ENCODE measurements at places on chromosomes 7 and 10. TPM values are rescaled to one million over a fixed set of nuclear protein-coding genes. Genes with fewer than 3 reads are reported as not detected.

- no peak for DNase-seq
Observed at GRCh38 chr10:112802411-112803022, 147.5 kb upstream of the TCF7L2 start.

- DNase-seq, result no peak
Observed at GRCh38 chr7:150942001-150942590, 36.0 kb downstream of the KCNH2 start.

The CPXM2 gene
- polyA plus RNA-seq, result 0.25 TPM

DNA sequence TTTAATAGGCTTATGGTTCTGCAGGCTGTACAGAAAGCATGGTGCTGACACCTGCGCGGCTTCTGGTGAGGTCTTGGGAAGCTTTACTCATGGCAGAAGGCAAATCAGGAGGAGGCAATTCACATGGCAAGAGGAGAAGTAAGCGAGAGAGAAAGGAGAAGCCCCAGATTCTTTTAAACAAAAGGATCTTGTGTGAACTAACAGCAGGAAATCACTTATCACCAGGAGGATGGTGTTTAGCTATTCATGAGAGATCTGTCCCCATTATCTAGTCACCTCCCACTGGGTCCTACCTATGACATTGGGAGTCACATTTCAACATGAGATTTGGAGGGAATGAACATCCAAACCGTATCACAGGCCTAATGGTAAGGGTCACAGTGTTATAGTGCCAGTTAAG is 678.0 kb upstream of the KCND2 start:
- no peak for DNase-seq

DNA sequence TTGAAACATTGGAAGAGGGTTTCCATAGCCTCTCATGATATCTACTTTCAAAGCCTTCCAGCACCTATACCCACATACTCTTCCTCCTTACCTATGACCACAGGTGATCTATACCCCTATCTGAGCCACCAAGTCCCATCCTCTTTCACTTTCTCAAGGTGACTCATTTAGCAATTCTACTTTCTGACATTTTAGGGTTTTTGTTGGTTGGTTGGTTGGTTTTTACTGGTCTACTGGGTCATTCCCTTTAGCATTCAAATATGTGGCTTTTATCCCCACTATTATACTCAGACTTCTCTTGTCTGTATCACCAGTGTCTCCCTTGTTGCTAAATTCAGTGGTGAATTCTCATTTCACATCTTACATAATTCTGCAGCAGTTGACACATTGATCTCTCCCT is 130.4 kb upstream of the STEAP4 start:
- DNase-seq, result no peak

The GPR15LG gene
- not detected for polyA plus RNA-seq

The PLEKHS1 gene
- polyA plus RNA-seq, result 0.05 TPM

The SUN1 gene
- 218 TPM for polyA plus RNA-seq

The HHEX gene
- polyA plus RNA-seq, result 7.3 TPM

DNA sequence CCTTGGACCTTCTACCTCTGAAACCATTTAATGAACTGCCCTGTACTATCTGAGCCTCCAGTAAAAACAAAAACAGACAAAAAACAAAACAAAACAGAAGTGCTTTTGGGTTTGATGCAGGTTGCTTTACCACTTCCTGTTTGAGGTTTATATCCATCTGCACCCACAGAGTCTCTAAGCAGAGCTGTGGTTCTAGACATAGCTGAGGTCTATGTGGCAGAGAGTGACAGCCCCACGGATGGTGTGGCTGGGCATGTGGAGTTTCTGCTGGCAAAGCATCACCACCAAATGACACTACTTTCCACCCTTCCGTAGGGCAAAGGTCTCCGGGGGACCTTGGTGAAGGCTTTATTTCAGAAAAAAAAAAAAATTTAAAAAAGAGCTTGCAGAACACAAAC is 754.2 kb downstream of the GRID1 start:
- DNase-seq, result no peak

The ASB10 gene
- polyA plus RNA-seq, result 6.2 TPM

Measured in forelimb muscle (tissue), 1 donor.